ENCODE measurements at places on chromosomes 1 and 21.

DNA sequence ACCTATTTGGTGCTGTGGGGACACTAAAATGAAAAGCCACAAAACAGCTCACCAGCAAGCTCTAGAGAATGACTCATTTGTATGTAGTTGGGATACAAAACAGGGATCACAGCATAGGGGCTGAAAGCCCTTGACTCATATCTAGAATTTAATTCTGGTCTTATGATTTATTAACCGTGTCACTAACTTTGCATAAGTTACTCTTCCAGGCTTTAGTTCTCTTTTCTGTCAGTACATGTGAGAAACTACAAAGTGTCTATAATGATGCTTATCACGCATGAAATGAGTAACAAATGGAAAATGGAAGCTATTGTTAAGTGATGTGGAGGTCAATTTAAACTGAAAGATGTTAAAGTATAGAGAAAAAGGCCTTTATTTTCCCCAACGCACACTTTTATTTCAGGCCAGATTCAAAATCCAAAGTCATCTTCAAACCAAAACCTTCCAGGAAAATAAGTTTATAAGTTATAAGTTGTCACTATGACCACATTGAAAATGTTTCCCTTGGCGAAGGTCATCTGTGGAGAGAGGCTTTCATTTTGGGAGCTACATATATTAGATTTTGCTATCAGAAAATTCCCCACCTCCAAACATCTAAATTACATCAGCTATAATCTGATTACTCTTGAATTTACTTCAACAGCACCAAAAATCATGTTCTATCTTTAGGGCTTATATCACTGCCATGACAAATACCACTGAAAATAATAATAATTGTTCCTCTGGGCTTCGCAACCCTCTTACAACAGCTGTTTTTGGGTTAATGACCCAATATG lies 430.5 kb downstream of the MRPL39 start:
- peak; percentile 53 for ATAC-seq

- no peak for ATAC-seq
Observed at GRCh38 chr1:33387625-33388024, 43.3 kb downstream of the PHC2 start.

- ATAC-seq: no peak
Observed at GRCh38 chr1:228848406-228848805, 113.1 kb downstream of the RHOU start.

- ATAC-seq: no peak
Observed at GRCh38 chr1:831522-831921, 92.2 kb upstream of the SAMD11 start.

GRCh38 chr1:208184966-208185654 lies 59.1 kb downstream of the PLXNA2 start:
- no peak for ATAC-seq

DNA sequence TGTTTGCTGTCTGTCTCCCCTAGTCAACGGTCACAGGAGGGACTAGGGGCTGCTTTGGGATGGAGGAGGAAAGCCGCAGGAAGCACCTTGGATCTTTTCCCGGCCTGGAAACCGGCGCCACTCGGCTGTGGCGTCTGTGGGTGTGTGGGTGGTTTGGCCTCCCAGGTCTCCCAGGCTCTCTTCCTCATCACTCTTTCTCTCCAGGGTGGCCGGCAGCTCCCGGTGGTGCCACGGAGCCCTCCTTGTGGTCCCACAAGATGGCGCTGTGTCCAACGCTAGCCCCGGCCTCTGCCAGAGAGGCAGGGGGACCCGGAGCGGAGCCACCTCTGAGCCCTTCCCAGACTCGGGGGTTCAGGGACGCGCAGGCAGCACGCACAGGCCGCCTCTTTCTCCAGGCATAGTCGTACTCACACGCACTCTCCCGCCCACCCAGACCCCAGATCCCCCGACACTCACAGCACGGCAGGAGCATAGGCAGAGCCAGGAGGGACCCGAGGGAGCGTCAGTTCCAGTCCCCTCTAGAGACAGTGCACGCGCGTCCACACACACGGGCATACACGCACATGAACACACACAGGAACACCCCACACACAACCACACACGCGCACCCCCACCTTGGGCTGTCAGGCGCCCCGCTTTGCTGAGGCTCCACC lies 31.2 kb downstream of the CDCP2 start:
- peak; percentile 73 for ATAC-seq

DNA sequence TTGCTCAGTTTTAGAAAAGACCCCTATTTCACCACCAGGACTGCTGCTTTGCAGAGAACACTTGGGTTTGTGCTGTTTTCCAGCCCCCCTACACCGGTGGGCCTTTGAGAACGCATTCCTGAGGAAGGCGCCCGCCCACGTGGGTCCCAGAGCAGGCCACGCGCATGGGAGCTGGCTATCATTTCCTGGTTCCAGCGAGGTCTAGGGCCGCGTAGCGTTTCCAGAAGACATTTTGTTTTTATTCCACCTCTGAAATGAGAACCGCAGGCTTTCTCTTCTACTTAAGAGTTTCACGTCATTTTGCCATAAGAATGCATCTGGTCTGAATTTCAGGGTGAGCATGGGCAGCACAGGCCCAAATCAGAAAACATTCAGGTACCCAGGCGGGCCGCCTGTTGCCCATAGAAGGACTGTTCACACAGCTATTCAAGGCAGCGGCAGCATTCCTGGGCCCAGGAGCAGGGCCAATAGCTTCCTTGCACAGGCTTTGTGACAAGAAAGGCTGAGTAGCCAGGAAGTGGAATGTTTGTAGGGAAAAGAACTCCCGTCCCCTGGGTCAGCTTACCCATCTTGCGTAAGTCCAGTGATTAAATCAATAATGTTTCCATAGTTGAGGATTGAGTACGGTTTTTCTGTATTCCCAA lies 1.4 kb upstream of the KLHL21 start:
- ATAC-seq: no peak

- ATAC-seq: no peak
Observed at GRCh38 chr1:4684136-4684535, 29.7 kb downstream of the AJAP1 start.

DNA sequence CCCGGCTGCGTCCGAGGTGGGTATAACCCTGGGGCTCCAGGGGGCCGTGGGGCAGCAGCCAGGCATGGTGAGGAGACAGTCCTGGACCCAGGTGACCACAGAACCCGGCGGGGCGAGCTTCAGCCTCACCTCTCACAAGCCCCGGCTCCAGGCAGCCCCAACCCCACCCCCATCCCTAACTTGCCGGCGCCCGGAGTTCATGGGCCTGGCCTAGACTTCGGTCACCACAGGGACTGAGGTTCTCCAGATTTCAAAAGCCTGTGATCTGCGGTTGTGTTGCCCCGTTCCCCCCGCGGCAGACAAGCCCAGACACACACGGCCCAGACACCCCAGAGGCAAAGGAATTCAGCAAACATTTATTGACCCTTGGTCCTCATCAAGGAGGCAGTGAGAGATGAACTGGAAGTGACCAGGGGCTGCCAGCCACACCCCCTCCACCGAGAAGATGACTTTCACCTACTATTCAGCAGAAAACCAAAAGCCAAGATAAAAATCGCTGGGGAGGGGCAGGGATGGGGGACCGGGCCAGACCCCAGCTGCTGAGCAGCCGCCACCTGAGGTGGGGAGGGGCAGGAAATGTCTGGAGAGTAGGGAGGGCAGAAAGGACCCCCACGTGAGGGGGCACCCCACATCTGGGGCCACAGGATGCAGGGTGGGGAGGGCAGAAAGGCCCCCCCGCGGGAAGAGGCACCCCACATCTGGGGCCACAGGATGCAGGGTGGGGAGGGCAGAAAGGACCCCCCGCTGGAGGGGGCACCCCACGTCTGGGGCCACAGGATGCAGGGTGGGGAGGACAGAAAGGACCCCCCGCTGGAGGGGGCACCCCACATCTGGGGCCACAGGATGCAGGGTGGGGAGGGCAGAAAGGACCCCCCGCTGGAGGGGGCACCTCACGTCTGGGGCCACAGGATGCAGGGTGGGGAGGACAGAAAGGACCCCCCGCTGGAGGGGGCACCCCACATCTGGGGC lies 3.9 kb downstream of the HES4 start:
- no peak for ATAC-seq

GRCh38 chr1:150577557-150578271 lies 1.7 kb downstream of the MCL1 start:
- no peak for ATAC-seq

- no peak for ATAC-seq
Observed at GRCh38 chr21:26019236-26019635, 151.3 kb downstream of the APP start.

GRCh38 chr1:223077247-223077833 lies 65.7 kb downstream of the TLR5 start:
- no peak for ATAC-seq

- ATAC-seq: no peak
Observed at GRCh38 chr1:230166366-230167132, 99.5 kb downstream of the GALNT2 start.

GRCh38 chr1:183656355-183656754 lies 3.2 kb upstream of the APOBEC4 start:
- no peak for ATAC-seq

- no peak for ATAC-seq
Observed at GRCh38 chr1:218482683-218483082, 137.5 kb downstream of the TGFB2 start.

GRCh38 chr1:176841238-176841637 lies 323.3 kb downstream of the ASTN1 start:
- ATAC-seq: no peak

GRCh38 chr21:43626390-43626789 lies 32.9 kb downstream of the HSF2BP start:
- ATAC-seq: no peak

GRCh38 chr21:40841524-40842196 lies 5.3 kb downstream of the DSCAM start:
- peak; percentile 57 for ATAC-seq

- no peak for ATAC-seq
Observed at GRCh38 chr1:236978740-236979139, 25.5 kb downstream of the MT1HL1 start.

DNA sequence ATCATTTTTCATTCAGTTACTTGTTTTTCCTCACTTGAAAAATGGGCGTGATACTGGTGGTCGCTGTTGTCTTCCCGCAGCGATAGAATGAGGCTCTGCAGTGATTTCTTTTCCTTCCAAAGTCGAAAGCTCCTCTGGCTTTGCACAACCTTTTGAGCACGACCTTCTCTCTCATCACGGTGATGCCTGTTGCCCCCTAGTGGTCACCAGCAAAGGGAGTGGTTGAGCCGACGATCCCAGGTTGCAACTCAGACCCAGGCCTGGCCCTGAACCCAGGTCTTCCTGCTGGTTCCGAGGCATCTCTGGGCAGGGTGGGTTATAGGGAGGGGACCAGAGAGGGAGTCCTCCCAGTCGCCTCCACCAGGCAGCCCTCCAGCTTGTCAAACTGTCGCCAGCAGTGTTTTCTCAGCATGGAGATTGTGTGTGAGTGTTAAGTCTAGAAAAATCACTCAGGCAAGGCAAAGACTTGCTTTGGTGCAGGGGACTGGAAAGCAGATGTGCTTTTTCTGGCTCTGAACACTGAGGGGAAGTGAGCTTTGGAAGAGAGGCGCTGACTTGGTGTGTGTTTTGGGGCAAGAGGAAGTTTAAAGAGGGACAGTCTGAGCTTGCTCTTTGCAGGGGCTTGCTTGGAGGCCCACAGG lies 285.3 kb downstream of the CAMTA1 start:
- peak; percentile 64 for ATAC-seq

DNA sequence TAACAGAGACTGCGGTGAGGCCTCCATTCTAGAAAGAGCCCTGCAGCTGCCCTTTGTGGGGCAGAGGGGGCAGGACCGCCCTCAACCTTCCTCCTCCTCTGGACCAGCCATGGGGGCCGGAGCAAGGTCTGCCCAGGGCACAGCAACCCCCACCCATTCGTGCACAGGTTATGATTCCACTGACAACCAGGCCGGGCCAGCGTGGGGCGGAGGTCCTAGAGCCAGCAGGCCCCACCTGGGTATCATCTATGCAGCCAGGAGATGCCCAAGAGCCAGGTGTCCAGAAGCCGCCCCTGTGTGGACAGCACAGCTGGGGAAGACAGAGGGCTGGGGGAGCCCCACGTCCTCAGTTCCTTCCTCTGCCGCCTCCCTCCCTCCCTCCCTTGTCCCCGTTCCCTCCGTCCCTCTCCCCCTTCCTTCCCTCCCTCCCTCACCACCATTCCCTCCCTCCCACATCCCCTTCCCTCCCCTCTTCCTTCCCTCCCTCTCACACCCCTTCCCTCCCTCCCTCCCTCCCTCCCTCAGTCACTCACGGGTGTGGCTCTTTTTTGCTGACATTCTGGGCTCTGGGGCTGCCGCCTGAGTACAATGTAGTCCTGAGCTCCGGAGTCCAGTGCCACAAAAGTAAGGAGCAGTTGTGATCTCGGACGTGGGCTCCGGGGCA lies 12.3 kb downstream of the RNF223 start:
- no peak for ATAC-seq

- ATAC-seq: peak; percentile 73
Observed at GRCh38 chr1:111062081-111062480, 77.8 kb downstream of the DRAM2 start.

- no peak for ATAC-seq
Observed at GRCh38 chr1:107941123-107941522, 23.9 kb downstream of the VAV3 start.

GRCh38 chr1:71093938-71094337 lies 13.1 kb upstream of the ZRANB2 start:
- ATAC-seq: no peak

DNA sequence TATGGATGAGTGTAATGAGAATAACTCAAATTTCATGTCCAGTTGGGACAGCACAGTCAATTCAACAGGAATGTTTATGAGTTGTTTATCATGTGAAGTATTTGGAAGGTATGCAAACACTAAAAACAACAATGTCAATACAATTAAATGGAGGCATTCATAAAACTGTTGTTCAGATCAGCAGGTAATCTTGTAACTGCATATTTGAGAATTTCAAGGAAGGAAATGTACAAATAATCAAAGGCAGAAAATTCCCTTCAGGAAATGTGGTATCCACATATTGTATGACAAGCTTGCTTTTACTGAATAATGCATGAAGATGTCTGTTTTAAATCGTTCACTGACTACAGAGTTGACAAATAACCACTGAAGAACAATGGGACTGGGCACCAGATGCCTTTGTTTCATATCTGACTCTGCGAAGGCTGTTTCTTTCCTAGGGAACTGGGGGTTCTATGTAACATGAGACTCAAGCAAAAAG lies 198.3 kb downstream of the LTN1 start:
- ATAC-seq: no peak

GRCh38 chr21:26941421-26941820 lies 25.5 kb downstream of the ADAMTS5 start:
- no peak for ATAC-seq

DNA sequence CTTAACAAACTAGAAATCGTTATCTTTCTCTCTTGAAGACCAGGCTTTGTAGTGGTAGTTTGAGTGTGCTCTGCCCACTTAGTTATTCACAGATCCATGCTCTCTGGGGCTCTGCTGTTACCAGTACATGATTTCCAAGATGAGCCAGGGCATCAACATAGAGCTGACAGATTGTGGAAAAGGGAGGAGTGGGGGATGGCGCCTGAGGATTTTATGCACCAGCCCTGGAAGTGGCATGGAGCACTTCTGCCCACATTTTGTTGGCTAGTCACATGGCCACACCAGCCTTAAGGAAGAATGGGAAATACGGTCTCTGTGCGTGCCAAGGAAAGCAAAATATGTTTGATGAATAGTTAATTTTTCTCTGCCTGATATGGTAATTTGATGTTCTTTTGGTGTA lies 18.2 kb downstream of the TSNAX start:
- ATAC-seq: no peak
